CD4-positive, alpha-beta memory T cell (primary cell): ENCODE measurements at places on chromosomes 11 and 22.

DNA sequence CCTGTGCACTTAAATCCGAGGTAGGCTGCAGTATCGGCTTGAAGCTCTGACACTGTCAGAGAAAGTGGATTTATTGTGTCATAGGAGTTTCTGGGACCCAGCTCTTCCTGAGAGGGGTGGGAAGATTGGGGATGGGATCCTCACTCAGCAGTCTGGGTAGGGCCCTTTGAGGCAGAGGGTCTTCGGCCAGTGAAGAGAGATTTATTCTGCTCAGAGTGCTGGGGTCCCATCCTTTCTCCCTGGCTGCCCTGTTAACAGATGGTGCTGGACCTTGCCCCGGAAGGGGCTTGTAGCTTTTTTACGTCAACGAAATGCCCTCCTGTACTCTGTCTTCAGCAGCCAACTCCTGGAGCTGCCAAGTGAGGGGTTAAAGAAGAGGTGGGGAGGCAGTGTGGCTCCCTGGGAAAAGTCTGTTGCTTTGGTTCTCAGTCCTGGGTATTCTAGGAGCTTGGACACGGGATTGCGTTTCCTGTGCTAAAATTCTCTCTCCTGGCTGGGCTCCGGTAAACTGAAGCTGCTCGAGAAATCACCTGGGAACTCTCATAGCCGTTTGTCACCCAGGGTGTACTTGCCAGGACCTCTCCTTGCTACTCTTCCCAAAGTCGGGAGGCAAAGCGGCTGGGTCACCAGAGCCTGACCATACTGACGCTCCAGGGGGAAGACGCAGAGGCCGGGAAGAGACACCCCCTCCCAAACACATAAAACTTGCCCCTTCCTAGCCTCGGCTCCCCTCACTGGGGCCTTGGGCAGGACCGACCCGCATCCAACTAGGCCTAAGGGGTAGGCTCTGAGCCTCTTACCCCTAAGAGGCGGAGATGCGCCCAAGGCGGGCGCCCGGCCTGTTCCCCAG is 806 bp upstream of the SMDT1 start:
- no peaks in the 10 kb centered on the region for H3K27me3 ChIP-seq
- H3K36me3 ChIP-seq: peaks cover 15% of the 10 kb centered on the region
- peaks cover 42% of the 10 kb centered on the region for H3K4me1 ChIP-seq
- peak overlapping the region; percentile 70 for H3K4me3 ChIP-seq

- no peaks in the 10 kb centered on the region for H3K36me3 ChIP-seq
- no peak for DNase-seq
- H3K27me3 ChIP-seq: no peaks in the 10 kb centered on the region
- H3K27ac ChIP-seq: no peak overlapping the region
Observed at GRCh38 chr11:75539459-75540334, 14.0 kb upstream of the GDPD5 start.

GRCh38 chr11:30328681-30329080 is 5.8 kb downstream of the ARL14EP start:
- H3K36me3 ChIP-seq: peaks cover 27% of the 10 kb centered on the region
- DNase-seq: no peak
- H3K27ac ChIP-seq: no peak overlapping the region
- H3K4me3 ChIP-seq: no peak overlapping the region

DNA sequence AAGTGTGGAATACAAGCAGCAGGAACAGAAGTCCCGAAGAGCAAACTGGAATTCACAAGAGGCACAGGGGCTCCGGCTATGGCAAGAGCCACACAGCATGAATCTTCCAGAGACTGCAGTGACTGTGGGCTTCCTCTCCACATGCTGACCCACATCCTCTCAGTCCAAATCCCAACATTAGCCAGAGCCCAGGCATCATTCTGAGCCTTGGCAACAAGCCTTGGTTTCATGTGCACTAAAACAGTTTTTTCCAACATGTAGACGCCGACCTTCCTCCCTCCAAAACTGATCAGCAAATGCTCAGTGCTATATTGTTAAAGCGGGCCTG is 91.7 kb upstream of the CSNK2A3 start:
- no peaks in the 10 kb centered on the region for H3K27me3 ChIP-seq
- no peaks in the 10 kb centered on the region for H3K4me1 ChIP-seq
- H3K36me3 ChIP-seq: no peaks in the 10 kb centered on the region
- no peak overlapping the region for H3K27ac ChIP-seq
- H3K4me3 ChIP-seq: no peak overlapping the region

DNA sequence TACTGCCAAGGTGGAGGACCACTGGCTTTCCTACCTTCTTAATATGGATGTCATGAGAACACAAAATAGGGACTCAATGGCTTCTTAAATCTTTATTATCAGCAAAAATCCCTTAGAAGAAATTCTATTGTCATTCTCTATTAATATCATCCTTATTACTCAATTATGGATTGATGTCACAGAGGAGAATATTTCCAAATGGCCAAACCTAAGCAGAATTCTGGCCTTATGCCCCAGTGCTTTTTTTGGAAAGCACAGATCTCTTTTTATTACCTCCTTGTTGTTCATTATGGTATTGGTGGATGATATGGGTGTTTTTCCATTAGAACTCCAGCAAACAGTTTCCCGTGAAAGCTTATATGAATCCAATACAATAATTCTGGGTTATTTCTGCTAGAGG is 9.9 kb downstream of the CRTAM start:
- H3K36me3 ChIP-seq: no peaks in the 10 kb centered on the region
- H3K27ac ChIP-seq: no peak overlapping the region
- H3K4me3 ChIP-seq: no peak overlapping the region
- H3K27me3 ChIP-seq: no peaks in the 10 kb centered on the region
- H3K4me1 ChIP-seq: peaks cover 38% of the 10 kb centered on the region

DNA sequence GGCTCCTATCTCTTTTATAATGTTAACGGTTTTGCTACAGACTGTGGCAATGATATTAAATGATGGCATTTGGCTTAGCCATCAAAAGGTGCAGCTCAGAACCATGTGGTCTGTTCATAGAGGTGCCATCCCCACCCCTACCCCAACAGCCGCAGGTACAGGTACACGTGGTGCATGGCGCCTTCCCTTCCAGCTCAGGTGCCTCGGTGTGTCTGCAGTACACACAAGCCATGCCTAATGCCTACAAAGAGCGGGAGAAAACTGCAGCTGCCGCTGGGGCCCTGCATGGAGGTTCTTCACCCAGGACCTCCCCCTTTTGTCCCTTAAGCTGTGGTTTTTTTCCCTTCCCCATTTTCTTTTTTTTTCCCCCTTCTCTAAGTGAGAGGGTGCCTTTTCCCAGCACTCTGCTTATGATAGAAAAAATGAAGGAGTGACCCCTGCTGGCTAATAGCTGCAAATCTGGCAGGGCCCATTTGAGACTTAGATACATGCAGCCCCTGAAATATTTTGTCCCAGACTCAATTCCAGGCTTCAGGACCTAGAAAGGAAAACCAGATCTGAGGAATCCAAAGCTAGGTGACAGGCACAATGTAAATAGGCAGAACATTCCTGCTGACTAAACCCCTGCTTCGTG is 6.5 kb downstream of the OR52M1 start:
- no peak for DNase-seq
- peaks cover 3% of the 10 kb centered on the region for H3K27me3 ChIP-seq
- H3K4me3 ChIP-seq: no peak overlapping the region
- no peak overlapping the region for H3K27ac ChIP-seq
- no peaks in the 10 kb centered on the region for H3K4me1 ChIP-seq

DNA sequence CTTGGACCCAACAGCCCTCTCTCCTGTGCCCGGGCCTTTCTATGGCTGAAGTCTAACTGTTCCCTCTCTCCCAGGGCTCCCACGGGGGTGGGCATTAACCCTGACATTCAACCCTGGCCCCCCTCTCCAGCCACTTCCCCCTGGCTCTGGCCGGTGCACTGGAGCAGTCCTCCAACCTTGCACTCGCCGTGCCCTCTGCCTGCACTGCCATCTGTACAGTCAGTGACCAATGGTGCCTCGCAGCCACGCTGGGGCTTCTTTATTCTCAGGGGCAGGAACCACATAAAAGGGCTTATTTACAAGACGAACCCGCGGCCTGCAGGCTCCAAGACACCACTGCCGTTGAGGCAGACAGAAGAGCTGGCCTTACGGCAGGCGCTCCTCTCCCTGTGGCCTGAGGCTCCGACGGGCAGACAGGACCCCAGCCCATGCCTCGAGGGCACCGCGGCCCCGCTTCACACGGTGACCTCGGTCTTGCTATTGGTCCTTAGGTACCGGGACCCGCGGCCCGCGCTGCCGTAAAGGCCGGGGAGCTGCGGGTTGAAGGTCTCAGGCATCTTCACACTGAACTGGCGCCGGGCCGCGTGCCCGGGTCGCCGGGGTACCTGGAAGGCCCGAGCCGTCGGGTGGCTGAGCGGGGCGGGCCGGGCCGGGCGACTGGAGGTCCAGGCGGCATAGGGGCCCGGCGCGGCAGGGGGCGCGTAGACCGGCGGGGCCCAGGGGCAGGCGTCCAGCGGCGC is 5.4 kb downstream of the SHISA8 start:
- peaks cover 20% of the 10 kb centered on the region for H3K27me3 ChIP-seq
- no peaks in the 10 kb centered on the region for H3K36me3 ChIP-seq
- H3K27ac ChIP-seq: no peak overlapping the region
- no peak overlapping the region for H3K4me3 ChIP-seq
- peaks cover 40% of the 10 kb centered on the region for H3K4me1 ChIP-seq
- DNase-seq: no peak

- no peak overlapping the region for H3K27ac ChIP-seq
- H3K4me1 ChIP-seq: no peaks in the 10 kb centered on the region
- H3K36me3 ChIP-seq: peaks cover 21% of the 10 kb centered on the region
Observed at GRCh38 chr11:46499821-46500220, 94.0 kb downstream of the AMBRA1 start.
